ENCODE measurements at places on chromosomes 12 and 14.

- DNase-seq, result no peak
These were observed 181.9 kb downstream of the SLC6A15 start for GRCh38 chr12:84730561-84731162.

GRCh38 chr12:100987552-100988521, 193.3 kb downstream of the ANO4 start:
- peak; percentile 91 for DNase-seq

GRCh38 chr12:2959192-2959504, at the start of gene TEAD4:
Gene TEAD4, plus strand, starts transcription at chr12:2959397.
- DNase-seq, result no peak

DNA sequence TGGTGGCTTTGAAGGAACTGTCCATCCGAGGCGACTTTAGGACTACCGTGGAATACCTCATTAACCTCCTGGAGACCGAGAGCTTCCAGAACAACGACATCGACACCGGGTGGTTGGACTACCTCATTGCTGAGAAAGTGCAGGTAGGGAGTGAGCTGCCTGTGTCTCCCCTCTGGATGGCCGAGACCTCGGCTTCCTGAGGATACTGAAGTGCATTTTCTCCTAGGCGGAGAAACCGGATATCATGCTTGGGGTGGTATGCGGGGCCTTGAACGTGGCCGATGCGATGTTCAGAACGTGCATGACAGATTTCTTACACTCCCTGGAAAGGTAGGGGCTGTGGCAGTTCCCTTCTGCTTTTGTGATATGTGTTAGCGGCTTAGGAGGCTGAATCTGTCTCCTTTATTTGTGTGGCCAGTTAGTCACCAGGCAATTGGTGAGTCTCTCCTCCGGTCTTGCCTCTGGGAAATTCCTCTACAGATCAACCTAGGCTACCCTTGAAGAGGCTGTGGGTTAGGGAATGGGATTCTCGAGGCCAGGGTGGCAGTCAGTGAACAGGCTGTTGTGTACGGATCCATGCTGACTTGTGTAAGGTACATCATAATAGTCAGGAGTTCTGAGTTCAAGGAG, 75.3 kb downstream of the ACACB start:
- no peak for DNase-seq

DNA sequence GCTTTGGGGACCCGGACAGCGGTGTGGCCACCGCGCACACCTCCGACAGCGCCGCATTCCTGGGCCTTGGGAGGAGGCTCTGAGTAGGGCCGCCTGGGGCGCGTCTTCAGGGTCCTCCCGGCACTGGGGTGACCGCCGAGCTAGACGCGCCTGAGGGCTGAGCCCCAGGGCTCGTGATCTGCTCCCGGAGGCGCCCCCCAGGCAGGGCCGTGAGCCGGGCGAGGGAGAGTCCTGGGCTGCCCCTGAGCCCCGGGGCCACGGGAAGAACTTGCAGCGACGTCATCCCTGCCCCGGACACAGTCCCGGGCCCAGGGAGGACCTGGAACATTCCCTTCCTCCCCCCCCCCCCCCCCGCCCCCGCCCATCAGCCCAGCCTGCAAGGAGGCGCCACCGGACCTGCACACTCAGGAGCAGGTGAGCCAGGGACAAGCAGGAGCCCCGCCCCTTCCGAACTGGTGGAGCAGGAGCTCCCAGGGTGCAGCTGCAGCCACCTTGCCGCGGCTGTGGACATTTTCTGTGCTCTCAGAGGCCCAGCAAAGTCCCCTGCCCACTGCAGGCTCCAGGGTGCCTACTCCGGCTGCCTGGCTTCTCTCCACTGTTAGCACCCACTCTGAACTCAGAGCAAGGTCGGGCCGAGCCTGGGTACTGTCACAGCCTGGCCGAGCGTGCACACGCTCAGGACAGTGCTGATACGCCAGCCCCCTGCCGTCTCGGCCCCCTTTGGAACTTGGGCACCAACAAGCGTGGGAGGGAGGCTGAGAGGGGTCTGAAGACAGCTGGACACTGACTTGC, 50.7 kb downstream of the A2M start:
- DNase-seq, result no peak

- DNase-seq, result peak; percentile 73
These were observed 112.0 kb upstream of the TMCC3 start for GRCh38 chr12:94762259-94762942.

- no peak for DNase-seq
These were observed 6.0 kb upstream of the PGF start for GRCh38 chr14:74961238-74961911.

GRCh38 chr12:17060260-17060659, 454.3 kb upstream of the LMO3 start:
- DNase-seq, result no peak

DNA sequence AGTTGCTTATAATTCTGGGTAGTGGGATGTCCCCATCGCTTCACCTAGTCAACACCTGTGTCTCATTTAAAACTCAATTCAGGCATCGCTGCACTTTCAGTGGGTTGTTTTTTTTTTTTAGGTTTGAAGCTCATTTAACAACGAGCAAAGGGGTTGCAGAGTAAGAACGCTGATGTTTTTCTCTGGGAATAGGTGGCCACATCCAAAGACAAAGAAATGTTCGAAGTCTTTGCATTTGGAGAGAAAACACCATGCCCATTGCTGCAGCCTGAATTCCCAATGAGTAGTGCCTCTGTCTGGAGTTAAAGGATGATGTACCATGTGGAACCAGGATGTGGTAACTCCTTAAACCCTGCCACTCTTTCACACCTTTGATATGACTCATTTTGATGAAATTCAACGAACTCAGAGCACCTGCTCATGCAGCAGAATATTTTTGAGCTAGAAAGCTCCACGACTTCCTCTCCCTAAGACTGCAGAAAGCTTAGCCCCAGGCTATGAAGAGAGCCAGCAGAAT, 35.1 kb upstream of the BATF start:
- peak; percentile 74 for DNase-seq

- DNase-seq, result no peak
These were observed 151.3 kb downstream of the TTC7B start for GRCh38 chr14:90664911-90665310.

- DNase-seq, result no peak
These were observed 44.2 kb upstream of the EMP1 start for GRCh38 chr12:13152281-13152680.

DNA sequence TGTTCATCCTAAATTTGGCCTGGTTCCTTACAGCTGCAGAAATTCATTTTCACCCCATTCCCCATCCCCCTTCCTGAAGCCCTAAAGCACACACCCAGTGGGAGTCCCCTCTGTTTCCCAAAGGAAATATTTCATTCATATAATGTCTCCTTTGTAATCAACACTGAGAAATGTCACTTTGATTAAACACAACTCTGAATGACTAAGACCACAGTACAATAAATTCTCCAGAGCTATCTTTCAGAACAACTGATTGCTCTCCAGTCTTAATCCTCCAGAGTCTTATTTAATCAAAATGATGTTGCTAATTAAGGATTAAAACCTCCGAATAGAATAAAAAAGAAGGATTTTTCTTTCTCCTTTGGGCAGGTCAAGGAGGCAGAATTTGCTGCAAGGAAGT, 6.4 kb downstream of the SLC15A5 start:
- no peak for DNase-seq

DNA sequence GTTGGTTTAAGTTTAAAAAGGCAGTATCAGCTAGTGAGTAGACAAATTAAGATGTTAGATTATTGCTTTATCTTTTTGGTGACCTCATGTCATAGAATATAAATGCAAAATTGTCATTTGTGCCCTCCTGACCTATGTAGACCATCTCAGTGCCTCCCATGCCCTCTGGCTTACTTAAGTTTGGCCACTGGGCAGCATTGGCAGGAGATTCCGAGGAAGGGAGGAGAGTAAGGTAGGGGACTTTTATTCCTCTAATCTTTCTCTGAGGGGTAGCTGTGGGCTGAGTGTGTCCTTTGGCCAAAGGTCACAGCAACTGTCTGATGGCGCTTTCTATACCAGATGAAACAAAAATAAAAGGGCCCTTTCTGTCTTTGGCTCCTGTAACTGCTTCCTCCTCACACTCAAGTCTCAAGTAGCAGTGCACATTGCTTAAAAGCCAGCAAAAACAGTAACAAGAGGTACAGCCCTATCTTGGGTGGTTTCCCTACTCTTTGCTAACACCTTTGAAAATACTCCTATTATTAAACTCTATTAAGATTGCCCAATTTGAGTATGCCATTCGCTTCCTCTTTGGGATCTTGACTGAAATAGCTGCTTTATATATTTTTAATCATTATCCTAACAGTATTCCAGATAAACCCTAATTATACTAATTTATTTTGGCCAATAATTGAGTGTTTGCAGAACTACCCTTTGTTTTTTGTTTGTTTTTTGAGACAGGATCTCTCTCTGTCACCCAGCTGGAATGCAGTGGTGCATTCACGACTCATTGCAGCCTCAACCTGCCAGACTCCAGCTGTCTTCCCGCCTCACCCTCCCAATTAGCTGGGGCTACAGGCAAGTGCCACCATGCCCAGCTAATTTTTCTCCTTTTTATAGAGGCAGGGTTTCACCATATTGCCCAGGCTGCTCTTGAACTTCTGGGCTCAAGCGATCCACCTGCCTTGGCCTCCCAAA, 56.5 kb upstream of the KCNH3 start:
- no peak for DNase-seq

GRCh38 chr12:14950421-14950820, 11.0 kb downstream of the ARHGDIB start:
- DNase-seq, result no peak

- no peak for DNase-seq
These were observed 1074.6 kb downstream of the FLRT2 start for GRCh38 chr14:86604561-86604960.

- no peak for DNase-seq
These were observed 22.9 kb upstream of the RASSF8 start for GRCh38 chr12:25935355-25936144.

GRCh38 chr12:48972213-48972951, 847 bp upstream of the WNT10B start:
- no peak for DNase-seq

GRCh38 chr12:106161491-106161890, 22.7 kb upstream of the NUAK1 start:
- no peak for DNase-seq

- no peak for DNase-seq
These were observed 48.4 kb downstream of the MYRFL start for GRCh38 chr12:69873429-69873828.

GRCh38 chr12:88650715-88651114, 70.4 kb upstream of the KITLG start:
- no peak for DNase-seq

- DNase-seq, result no peak
These were observed 962 bp upstream of the KERA start for GRCh38 chr12:91058786-91059185.

GRCh38 chr14:24664366-24664765, 30.4 kb upstream of the GZMB start:
- no peak for DNase-seq

DNA sequence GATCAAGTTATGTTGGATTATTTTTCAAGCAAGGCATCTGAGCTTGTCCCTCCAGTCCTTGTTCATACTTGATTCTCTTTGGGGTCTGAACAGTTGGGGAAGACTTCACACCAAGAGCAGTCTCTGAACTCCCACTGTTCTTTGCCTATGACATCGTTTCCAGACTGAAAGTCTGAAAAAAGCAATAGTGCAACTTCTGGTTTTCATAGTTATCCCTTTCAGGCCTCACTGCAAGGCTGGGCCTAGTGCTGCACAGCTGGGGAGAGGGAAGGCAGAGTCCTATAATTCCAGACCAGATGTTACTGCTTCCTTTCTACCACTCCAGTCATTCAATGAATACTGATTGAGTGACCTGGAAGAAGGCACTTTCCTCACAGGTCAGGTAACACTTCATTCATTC, 187.1 kb upstream of the CCND2 start:
- no peak for DNase-seq

DNA sequence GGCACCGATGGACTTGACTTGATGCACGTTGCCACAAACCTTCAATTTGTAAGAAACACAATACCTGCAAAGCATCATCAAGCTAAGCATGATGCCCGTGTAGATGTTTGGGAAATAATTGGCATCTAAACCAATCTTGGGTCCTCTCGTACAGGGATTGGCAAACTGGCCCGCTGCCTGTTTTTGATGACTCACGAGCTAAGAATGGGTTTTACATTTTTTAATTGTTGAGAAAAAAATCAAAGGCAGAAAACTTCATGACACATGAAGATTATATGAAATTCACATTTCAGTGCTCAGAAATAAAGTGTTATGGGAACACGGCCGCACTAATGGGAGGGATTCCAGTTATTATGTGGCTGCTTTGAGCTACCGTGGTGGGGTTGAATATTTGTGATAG, 10.9 kb downstream of the MTA1 start:
- DNase-seq, result no peak

DNA sequence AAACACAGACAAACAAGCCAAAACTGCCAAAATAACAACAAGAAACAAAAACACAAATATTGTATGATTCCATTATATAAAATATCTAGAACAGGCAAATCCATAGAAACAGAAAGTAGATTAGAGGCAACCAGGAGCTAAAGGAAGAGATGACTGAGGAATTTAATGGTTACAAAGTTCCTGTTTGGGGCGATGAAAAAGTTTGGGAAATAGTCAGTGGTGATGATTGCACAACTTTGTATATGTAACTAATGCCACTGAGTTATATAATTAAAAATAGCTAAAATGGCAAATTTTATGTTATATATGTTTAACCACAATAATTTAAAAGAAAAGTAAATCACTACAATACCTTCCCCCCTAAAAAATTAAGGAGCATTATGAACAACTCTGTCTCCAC, 24.5 kb downstream of the GNPTAB start:
- no peak for DNase-seq

DNA sequence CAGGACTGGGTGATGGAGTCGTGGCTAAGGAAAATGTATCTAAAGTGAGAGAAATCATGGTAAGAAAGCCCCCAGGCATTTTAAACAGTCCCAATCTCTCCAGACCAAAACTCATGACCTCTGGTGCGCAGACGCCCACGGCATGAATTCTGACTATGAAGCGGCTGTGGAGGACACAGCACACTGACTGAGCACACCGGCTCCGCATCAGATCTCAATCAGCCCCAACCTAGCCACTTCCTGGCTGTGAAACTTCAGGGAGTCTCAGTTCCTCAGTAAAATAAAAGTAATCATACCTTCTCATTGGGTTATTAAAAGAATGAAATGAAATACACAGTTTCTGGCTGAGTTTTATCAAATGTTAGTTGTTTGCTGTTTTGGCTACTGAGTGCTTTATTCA, 38.7 kb downstream of the SETD3 start:
- DNase-seq, result peak; percentile 7

DNA sequence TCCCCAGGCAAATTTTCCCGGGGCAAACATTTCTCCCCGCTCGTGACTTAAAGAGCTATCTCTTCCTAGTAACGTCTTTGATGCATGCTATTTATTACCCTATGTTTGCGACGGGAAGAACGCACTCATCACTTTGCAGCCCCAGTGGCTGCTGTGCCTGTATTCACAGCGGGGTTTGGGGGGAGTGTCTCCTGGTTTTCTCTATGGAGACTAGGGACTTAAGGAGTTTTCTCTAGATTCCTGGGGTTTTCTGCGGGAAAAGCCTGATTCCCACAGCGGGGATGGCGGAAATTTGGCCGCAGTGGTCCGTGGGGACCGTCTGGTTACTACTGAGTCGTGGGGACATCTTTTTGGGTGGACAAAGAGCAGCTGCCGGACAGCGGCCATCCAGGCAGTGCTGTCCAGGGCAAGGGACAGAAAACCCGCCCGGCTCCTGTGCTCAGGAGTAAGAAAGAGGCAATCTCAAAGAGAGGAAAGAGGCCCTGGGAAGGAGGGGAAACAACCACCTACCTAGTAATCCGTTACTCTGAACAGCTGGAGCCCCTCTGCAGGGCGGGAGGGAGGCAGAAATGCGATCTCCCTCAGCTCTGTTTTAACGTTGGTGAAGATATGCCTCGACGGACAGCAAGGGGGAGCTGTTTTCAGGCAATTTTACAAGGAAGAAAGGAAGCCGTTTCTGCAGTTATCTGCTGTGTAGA, 771 bp upstream of the AVPR1A start:
- DNase-seq, result no peak
